ENCODE measurements at places on chromosomes 4 and X.
A peak's percentile ranks its signal among the peaks of the same experiment; 100 is the strongest.

- DNase-seq: no peak
Observed at GRCh38 chr4:144705601-144706590, 59.9 kb downstream of the HHIP start.

DNA sequence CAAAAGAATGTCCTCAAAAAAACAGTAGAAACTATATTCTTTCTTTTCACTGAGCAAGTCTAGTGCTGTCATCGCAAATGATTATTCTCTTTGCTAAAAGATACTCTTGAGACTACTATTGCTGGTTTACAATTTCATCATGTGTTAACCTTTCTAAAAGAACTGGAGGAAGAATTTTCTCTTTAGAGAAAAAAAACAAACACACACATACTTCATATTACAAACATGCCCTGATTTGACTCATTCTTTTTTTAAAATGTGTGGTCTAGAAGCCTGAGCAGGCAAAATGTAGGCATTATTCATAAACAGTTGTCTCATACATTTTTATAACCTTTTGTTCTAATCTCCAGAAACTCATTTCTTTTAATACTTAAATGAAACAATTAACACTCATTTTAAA, 60.6 kb upstream of the FAT4 start:
- no peak for DNase-seq

DNA sequence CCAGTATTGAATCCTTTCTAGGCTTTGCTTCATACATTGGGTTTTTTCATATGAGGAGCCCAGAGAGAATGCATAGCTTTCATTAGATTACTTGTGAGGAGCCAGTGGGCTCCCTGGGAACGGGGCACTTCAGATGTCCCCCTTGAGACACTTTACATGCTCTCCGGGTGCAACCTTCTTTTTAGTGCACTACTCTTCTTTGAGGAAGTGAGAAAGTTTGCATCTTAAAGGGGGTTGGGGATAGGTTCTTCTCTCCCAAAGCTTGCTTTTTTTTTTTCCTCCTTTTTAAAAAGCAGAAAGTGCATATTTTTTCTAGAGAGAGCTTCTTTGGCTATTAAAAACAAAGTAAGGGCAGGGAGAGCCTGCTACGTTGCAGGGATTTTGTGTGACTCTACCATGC, 4.3 kb downstream of the HADH start:
- DNase-seq: no peak

DNA sequence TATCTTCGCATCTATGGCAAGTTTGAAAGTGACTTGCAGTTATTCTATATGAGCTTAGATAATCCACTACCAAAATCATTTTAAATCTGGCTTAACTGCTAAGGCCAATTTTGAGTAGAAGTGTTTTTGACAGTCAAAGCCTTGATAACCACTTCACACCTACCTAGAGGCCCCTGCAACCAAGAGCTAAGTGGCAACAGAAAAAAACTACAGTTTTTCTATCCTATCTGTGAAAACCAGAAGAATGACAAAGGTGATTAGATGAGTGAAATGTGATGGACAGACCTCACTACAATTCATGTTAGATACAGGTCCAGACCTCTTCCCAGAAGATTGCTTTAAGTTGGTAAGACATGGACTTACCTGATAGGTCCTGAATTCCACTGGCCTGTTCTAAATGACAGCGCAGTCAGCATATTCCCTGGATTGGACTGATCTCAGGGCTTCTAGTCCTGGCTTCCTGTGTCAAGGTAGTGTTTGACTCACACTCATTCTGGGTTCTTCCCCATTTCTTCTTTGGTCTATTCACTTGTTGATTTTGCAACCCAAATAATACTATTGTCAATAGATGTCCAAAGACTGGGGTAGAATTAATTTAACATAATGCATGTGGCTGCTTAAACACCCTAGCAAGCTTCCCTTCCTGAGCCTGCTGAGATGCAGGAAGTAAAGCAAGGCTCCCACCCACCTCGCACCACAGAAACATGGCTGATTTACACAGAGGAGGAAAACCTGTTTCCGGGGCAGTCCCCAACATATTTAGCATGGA, 65.1 kb downstream of the PPP3CA start:
- peak; percentile 70 for DNase-seq

GRCh38 chrX:53918702-53919101, 125.6 kb downstream of the PHF8 start:
- no peak for DNase-seq

DNA sequence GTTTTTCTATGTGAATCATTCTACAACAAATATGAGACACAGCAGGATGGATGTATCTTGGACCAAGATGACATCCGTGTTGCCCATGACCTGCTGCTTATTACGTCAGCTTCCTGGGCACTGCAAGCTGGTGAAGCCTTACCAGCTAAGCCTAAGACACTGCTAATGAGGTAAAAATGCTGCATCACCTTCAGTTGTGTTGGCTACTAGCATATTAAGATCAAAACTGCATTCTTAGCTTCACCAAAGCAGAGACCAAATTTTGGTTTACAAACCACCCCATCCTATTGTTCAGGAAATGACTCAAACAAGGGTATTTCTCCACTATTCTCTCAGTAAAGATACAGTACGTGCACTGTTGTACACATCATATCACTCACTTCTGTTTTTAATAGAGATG, 50.3 kb downstream of the MAML3 start:
- peak; percentile 68 for DNase-seq

- DNase-seq: no peak
Observed at GRCh38 chrX:43865791-43866190, 16.5 kb downstream of the MAOB start.

DNA sequence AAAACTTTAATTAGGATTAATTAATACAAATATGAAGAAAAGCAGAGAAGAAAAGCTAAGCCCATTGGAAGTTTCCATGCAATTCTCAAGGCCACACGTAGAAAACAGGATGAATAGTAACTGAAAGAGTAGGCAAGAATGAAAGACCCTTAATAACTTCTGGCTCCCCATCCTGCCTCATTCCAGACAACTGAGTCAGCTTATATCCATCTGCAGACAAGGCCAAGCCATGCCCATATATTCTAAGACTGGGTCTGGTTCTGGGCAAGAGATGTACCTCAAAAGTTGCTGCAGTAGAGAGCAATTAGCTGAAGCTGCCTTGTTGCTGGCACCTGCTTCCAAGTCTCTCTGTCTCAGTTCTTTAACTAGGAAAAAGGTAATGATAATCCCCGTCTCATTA, 244.1 kb downstream of the GPC3 start:
- DNase-seq: no peak

DNA sequence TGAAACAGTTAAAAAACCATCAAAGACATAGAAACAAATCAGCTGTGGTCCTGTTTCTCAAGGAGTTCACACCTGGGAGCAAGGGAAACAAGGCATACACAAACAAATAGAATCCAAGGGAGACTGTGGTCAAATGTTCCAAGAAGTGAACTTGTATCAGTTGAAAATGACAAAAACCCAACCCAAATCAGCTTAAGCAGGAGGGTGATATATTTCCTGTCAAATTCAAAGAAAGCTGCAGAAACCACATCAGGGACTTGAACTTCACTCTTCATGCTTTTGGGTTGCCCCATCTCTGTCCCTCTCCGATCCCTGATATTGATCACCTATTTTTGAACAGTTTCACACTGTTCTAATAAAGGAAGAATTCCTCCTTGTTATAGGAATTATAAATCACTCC, 148.6 kb upstream of the FMR1 start:
- DNase-seq: no peak

DNA sequence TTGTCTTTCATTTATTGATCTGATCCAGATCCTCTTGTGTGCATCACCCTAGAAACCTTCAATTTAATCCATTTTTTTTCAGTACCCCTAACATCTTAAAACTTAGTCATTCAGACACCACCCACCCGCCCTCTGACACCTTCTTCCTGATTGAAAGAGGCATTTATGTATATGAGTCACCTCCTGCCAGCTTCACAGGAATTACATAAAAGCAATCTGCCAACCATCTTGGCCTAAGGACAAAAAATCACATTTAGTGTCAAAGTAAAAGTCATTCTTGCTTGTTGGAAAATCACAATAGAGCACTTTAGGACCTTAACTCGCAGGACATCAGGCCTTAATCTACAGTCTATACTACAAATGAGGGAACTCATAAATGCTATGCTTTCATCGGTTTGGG, 52.1 kb downstream of the NDST3 start:
- no peak for DNase-seq

- DNase-seq: no peak
Observed at GRCh38 chr4:104815665-104816064, 321.0 kb upstream of the CXXC4 start.

DNA sequence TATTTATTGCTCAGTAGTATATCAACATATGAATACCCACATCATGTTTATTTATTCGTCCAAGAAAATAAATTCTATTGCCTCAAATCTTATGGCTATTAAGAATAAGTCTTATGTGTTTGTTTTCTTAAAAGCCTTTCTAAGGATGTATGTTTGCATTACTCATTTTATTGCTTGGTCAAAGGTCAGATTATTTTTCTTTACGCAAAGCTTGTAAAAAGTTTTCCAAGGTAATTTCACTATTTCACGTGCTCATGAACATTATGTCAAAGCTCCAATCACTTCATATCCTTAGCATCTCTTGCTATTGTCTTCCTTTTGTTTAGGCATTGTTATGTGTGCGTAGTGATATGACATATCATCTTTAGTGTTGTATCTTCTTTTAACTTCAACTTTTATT, 258.5 kb upstream of the FSTL5 start:
- DNase-seq: no peak

DNA sequence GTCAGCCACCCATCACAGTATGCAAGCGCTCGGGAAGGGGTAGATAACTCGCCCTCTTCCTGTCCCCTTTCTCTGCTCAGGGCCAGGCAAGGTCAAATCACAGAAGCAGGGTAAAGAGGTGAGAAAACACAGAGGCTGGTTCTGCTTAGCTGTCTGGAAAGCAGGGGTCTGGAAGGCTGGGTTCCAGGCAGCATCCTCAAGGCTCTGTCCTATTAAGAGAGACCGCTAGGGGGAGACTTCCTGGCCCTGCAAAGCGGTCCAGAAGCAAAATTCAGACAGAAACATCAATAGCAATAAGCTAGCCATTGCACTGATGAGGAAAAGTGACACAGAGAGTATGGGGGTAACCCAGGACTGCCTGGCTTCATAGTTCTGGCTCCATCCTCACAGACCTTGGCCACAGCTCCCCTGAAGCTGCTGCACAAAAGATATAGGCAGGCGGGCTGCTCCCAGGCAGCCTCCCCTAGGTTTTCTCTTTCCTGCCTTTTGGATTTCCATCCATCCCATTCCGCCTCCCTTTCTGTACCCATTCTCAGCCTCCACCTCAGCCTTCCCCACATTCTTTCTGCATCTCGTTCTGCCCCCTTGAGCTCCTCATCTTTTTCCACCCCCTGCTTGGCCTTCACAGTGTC, 308.5 kb downstream of the EVC2 start:
- DNase-seq: no peak

DNA sequence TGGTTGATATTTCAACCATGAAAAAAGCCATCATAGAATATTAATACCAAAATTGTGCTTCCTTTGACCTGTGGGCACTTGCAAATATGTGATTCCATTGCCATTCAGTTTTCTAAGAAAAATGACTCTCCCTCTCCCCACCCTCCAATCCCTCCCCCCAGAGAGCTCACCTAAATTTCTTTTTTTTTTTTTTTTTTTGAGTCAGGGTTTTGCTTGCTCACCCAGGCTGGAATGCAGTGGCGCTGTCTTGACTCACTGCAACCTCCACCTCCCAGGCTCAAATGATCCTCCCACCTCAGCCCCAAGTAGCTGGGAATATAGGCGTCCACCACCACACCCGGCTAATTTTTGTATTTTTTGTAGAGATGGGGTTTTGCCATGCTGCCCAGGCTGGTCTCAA, 47.0 kb downstream of the SNX25 start:
- no peak for DNase-seq

DNA sequence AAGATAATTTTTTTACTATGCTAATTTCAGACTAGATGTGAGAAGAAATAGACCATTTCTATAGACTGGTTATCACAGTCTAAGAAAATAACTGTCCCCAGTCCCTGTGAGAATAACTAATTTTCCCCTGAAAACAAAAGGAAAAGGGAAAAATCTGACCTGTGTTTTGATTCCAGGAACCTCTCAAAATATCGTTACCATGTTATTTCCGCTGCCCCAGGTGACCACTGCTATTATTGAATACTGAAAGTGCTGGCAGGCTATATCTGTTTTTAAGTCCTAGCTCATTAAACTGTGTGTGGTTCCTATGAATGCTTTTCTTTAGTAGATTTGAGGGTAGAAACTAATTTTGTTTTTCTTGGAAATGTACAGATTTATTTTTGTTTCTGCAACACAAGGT, 83.6 kb downstream of the GAB1 start:
- no peak for DNase-seq

All from inflammatory macrophage (primary cell).